ENCODE measurements at places on chromosomes 12 and 14.

GRCh38 chr12:93996321-93996720 is 152.1 kb upstream of the PLXNC1 start:
- no peak for DNase-seq

- no peak for DNase-seq
Observed at GRCh38 chr12:29725587-29726320, 58.0 kb downstream of the TMTC1 start.

- DNase-seq = no peak
Observed at GRCh38 chr14:77276295-77276935, 5.4 kb upstream of the NGB start.

DNA sequence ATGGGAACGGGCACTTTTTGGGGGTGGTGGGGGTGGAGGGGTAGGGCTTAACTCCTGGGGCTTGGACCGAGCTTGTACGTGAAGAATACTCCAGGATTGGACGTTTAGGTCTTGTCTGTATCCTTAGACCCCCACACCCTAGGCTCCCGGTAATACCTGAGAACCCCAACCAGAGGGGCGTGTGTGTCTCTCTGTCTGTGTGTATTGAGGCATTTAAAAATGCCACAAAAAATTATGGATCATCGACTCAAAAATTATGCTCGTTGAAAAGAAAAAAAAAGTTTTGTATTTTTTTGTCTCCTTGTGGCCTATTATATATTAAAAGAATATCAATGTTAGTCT is 459 bp downstream of the PPFIBP1 start:
- DNase-seq = no peak

- peak; percentile 95 for DNase-seq
Observed at GRCh38 chr14:104768437-104769323, 15.7 kb downstream of the SIVA1 start.

DNA sequence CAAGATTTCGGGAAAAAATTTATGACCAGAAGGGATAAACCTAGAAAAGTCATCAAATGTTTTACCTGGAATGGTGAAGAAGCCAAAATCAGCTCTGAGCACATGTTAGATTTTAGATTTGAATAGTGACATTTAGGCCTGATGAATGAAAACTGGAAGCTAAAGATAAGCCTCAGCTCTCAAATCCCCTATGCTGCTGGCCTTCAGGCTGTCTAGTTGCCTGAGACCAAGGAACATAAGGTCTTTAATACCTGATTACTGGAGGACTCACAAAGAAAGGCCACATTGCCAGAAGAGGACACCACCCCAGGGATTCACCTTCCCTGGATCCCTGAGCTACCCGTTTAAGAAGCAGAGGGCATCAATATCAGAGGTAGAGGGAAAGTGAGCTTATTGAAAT is 56.6 kb downstream of the BCL2L14 start:
- DNase-seq = no peak

DNA sequence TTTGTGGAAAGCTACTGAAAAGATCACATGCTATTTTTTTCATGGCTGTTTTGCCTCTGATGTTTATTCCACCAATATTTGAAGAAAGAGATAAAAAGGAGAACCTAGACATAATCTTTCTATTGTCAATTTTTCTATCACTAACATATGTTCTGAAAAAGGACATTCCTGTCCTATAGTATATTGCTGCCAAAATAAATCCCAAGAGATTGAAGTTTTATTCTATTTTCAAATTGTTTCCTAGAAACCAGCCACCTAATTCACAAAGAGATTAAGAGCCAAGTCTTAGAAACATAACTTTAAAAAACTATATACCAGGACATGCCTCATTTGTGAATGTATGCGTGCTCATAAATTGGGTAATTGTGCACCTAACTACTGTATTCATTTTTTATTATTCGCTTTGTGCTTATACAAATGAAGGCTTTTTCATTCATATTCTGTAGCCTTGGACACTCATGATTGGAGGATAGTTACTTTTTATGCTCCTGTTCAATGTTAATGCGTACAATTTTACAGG is 200.7 kb downstream of the FUT8 start:
- DNase-seq = no peak

- no peak for DNase-seq
Observed at GRCh38 chr14:91205459-91205858, 39.0 kb downstream of the GPR68 start.

GRCh38 chr12:214003-214741 is at the start of gene SLC6A12:
Gene SLC6A12 (minus strand): TSS chr12:214157. CDS start chr12:209986, 4,171 bp downstream.
- no peak for DNase-seq

- no peak for DNase-seq
Observed at GRCh38 chr12:5447320-5447719, 15.4 kb downstream of the NTF3 start.

DNA sequence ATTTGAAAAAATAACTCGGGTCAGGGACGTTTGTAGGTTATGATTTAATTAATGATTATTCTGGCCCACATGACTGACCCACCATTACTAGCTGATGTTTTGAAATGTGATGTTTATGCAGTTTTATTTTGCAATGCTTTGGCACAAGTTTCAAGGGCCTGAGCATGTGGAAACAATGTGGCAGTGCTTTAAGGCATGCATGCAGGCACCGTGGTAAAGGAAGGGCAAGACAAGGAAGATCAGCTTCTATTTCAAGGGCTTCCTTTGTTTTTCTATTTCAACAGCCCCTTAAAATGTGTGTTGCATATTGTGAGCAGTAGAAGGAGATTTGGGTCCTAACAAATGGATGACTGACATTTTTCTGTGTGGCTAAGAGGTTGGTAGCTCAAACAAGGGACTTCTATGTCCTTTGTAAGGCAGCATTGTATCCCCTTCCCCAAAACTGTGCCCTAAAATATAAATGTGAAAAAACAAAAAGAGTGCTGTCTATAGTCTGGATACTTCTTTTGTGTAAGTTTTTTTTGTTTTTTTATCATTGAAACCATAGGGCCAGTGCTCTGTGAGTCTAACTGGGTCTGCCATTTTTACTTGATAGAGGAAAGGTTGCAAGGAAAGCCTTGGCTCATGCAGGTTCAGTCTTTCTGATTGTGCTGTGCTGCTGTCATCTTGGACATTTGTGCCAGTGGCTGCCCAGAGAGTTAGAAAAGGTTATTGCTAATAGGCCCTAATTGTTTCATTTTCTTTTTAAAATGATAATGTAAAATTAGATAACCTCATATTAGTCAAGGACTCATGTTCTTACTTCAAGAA is 103.5 kb downstream of the FGD4 start:
- DNase-seq = no peak

DNA sequence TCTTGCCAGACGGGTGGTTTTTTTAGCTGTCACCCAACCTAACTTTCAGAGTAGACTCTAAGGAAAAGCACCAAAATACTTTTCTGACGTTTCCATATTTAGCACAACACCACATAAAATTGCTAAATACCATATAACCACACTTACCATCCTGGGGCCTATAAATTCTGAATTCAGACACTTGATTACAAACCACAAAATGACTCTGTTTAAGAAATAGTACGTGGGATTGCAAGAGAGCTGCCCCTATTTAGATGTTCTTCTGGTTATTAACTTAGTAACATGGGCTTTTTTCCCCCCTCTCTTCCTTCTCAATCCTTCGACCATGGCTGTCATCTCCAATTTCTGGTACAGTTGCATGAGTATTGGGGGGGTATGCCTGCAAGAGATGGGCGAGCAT is 287.7 kb downstream of the BMP4 start:
- DNase-seq = no peak

DNA sequence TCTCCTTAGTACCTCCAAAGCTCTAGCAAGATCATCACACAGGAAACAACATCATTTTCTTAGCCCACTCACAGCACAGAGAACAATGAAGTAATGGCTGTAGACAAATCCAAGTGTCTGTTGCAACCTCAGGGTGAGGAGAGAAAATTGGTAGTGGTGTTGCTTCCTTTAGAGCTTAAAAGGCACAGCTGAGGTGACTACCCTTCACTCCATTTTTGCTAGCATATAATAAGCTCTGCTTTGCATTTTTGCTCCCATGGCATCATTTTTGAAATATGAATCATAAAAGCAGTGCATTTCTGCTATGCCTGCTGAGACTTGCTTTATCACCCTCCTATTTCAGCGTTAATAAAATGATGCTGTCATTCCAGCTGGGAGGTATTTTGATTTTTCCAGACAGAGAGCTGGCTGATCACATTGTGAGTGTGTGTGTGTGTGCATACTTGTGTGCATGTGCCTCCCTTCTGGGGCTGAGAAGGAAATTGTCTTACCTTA is 18.5 kb upstream of the PCNX1 start:
- DNase-seq = no peak

GRCh38 chr14:65413739-65414045 is 1.2 kb downstream of the FUT8 start:
- no peak for DNase-seq

DNA sequence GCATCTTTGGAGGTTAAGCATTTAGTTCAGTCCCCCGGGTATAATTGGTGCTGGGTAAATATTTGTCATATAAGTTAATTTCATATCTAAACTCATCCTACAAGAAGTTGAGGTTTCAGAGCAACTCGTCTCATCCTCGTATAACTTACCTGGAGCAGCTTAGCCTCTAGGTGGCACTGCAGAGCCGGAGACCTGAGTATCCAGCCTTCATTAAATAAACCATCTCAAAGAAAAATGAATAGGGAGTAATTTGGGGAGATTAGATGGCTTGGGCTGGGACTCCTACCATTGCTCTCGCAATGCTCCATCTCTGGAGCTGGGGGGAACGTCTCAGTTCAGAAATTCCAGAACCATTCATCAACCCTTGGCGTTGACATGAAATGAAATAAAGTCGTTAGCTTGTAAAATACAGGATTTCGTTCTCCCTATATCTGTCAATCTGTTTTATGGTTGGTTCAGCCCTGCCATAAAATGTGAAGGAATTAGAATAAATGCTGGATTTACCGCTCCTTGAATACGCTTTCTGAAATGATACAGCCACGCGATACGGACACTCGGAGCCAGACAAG is 122.9 kb upstream of the TMEM132D start:
- no peak for DNase-seq

GRCh38 chr14:38737686-38738407 is 365.2 kb downstream of the SEC23A start:
- no peak for DNase-seq

DNA sequence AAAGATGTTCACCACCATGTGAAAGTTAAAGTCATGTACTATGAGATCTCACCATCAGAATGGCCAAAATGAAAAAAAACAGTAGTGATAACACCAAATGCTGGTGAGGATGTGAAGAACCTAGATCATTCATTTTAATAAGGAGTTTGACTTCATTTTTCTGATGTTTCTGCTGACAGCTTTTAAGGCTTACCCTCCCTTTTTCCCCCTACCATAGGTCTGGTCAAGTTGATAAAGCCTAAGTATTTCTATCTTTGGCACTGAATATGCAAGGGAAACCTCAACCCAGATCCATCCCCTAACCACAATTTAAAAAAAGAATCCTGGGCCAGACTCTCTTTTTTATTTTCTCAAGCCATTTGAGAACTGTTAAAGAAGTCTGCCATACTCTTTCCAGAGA is 689.6 kb upstream of the FOXG1 start:
- DNase-seq = no peak

DNA sequence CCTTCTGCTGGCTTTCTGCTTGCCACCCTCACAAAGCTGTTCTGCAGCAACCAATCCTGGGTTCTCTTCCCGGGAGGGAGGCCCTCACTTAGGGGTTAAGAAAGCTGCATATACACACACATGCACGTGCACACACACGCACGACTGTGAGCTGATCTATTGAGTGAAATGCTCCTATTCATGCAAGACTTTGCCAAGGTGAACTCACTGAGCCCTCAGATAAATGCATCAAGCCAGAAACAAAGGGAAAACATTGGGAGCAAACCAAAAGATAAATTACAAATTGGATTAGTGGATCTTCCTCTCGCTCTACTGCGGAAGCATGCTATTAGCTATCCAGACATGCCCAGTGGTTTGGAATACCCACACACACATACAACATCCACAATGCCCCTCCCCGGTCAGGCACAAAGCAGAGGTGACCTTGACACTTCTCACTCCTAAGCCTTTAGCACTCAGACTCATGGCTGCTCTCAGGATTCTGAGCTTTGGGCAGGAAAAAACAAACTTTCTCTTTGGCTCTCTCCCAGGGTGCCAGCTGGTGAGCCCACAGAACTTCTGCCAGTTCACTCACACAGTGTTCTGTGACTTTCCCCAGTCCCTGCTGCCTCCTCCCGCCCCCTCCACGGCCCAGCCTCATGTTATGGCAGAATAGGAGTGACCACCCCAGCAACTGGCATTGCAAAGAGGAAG is 320.0 kb downstream of the DPF3 start:
- no peak for DNase-seq

- DNase-seq = no peak
Observed at GRCh38 chr14:39582028-39582654, 149.9 kb upstream of the FBXO33 start.

DNA sequence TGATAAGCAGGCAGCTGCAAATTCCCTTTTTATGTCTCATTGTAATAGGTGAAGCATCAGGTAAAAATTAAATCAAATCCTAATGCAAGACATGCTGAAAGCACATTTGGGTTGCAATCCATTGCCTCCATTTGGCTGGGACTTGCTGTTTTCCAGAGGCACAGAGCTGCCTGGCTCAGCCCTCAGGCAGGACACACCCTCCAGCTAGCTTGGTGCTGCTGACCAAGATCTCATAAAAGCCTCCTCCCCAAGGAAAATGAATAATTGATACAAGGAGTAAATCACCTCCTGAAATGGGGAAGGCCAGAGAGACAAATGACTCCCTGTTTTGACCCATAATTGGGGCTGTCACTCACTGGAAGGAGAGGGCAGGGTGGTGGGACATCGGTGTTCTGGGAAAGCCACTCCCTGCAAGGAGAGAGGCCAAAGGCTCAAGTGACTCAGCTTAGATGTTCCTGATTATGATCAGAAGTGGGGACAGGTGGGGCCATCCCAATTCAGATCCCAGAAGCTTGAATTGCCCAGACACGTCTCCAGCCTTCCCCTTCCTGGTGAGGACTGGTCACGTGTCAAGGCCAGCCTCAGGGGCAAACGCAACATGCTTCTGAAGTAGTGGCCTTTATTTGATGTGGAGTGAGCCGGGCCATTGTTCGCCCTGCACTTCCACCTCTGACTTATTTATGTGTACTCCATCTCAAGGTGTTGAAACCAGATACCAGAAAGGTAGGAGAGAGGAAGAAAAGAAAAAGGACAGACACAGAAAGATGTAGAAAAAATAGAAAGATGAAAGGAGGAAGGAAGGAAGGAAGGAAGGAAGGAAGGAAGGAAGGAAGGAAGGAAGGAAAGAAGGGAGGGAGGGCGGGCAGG is 773.7 kb downstream of the BCL11B start:
- no peak for DNase-seq

DNA sequence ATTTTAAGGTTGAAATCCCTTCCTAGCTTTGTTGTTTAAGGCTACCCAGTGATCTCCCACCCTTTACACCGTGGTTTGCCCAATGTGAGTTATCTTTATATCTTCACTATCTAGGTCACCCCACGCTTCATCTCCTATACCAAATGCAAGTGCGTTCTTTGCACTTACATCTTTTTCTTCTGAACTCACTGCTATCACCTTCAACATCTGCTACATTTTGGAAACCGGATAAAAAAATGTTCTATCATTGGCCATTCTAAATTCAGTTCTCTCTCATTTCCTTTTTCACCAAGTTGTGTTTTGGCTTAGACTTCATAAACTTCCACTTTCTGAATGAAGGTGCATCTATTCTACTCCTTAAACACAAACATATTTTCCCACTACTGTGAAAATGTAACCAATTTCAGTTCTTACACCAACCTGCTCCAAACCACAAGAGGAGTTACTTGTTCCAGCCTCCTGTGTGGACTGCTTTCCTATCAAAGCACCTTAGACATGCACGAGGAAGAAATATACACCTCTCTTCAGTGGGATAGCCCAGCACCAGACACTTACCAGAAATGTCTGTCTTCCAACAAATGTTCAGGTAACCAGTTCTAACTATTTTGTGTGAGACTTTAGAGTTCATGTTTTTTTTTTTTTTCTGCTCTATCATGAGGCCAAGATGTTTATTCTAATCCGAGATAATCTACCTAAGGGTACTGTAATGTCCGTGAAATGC is 21.9 kb downstream of the CLEC9A start:
- DNase-seq = no peak

Data from Right ventricle myocardium inferior (tissue), 1 donor.